Activated naive CD4-positive, alpha-beta T cell (primary cell): ENCODE measurements at places on chromosomes 1 and 21.

DNA sequence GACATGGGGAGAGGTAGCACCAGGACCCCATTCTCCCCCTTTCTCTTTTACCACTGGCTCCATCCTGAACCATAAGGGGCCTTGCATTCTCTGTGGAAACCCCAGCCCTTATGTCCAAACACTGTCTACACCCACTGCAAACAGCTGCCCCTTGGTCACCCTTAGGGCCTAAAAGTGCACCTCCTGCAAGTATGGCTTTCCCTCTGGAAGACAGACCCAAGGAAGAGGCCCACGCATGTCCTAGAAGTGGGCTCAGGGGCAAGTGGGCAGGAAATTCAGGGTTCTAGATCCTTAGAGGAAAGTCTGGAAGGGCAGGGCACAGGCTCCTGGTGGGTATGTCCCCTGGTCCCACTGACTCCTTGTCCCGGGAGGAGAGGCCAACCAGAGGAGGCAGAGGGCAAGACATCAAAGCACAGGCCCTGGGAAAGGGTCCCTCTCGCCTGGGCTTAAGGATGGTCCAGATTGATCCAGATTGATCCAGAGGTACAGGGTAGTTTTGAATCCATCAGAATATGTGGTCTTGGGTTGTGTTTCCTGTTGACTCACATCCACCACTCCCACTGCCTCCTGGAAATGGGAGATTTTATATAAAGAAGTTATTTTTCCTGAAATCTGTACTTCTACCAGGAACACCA lies 150.9 kb downstream of the GRIK3 start:
- no peak for DNase-seq

- DNase-seq = no peak
Measured at GRCh38 chr1:84598418-84598817, 24.2 kb upstream of the CTBS start.

- DNase-seq = no peak
Measured at GRCh38 chr1:53678507-53678906, 60.5 kb downstream of the GLIS1 start.

GRCh38 chr1:97906567-97907241 lies 14.1 kb downstream of the DPYD start:
- DNase-seq = no peak

DNA sequence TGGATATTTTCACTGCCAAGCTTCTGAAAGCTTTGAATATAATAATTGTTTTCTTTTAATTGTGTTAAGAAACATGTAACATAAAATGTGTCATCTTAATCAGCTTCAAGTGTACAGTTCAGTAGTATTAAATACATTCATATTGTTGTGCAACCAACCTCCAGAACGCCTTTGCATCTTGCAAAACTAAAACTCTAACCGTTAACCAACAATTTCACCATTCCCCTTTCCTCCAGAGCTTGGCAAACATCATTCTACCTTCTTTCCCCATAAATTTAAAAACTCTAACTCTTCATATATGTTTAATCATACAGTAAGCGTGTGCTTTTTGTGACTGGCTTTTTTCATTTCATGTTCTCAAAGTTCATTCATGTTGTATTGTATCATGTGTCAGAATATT lies 2.1 kb downstream of the MNDA start:
- DNase-seq = no peak

GRCh38 chr1:230321341-230321740 lies 104.8 kb downstream of the PGBD5 start:
- no peak for DNase-seq

- no peak for DNase-seq
Measured at GRCh38 chr1:30060738-30061137, 662.6 kb downstream of the MATN1 start.

GRCh38 chr1:208864366-208864965 lies 620.3 kb upstream of the PLXNA2 start:
- no peak for DNase-seq

DNA sequence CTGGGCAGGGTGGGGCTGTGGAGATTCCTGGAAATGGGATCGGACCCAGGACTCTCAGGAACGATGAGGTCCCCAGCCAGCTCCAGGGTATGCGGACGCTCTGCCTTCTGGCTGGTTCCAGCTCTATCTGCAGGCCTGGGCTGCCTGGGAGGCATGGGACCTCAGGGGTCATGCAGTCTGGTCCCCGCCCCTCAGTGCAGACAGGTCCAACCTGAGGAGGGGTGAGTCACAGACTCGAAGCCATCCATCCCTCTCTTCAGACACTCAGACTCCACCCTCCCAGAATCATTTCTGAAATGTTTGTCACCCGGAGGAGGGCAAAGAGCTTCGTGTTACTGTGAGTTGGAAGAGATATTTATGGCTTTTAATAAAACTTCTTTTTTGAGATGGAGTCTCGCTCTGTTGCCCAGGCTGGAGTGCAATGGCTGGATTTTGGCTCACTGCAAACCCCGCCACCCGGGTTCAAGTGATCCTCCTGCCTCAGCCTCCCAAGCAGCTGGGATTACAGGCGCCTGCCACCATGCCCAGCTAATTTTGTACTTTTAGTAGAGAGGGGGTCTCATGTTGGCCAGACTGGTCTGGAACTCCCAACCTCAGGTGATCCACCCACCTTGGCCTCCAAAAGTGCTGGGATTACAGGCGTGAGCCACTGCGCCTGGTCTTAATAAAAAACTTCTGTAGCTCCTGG lies 5.9 kb upstream of the MYOM3 start:
- no peak for DNase-seq

GRCh38 chr1:245306628-245307410 lies 152.0 kb downstream of the KIF26B start:
- no peak for DNase-seq

DNA sequence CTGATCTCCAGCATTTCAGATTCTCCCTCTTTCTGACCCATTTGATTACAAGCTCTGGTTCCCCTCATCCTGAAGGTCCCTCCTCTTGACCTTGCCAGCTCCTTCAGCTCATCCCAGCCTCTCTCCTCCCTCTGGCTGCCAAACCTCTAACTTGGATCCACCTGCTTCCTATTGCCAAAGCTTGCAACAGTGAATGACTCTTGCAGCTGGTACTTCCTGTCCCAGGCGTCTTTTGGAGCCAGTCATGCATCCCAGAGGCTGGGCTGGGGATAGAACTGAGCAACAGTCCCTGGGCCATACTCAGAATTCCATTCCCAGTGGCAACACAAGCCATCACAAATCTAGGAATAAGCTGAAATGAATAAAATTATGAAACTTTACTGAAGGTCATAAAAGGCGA lies 27.7 kb upstream of the SPOCD1 start:
- DNase-seq = no peak

DNA sequence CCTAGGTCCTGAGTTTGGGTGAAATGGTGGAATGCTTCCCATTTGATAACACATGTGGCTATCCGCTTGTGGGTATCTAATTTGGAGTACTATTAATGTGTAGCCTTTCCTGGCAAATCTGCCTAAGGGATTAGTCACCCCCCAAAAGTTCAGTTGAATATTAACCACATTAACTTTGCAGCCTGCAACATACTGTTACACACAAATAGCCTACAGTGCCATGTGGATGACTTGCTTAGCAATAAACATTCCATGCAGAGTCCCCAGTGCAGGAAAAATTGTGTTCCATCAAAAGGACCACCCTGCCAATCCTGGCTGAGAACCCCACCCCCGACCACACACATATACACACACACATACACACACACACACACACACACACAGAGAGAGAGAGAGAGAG lies 303.3 kb upstream of the ESRRG start:
- DNase-seq = no peak

GRCh38 chr1:219563568-219563967 lies 49.3 kb downstream of the ZC3H11B start:
- DNase-seq = no peak

DNA sequence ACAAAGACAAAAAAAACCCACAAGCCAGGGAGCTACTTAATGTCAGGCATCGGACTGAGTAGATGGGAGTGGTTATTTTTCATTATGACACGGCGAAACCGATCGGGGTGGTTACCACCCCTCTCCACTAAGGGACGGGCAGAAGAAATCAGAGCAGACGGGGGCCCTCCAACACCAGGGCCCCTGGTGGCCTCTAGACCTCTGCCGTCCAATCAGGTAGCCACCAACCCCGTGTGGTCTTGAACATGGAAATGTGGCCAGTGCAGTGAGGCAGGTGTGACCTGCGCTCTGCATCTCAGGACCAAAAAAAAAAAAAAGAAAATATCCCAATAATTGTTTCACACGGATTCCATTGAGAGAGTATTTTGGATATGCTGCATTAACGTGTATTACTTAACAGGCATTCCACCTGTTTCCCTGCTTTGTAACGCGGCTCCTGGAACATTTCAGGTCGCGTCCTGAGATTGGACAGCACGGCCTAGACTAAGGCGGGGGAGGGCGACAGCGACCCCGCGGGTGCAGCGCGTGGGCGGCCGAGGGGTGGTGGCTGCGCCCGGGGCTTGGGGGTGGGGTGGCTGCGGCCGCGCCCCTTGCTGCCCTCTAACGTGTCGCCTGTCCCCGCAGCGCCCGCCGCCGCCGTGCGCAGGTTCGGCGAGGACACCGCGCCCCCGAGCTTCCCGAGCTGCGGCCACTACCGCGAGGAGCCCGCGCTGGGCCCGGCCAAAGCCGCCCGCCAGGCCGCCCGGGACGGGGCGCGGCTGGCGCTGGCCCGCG lies 48.3 kb downstream of the SIM2 start:
- DNase-seq = no peak

- DNase-seq = no peak
Measured at GRCh38 chr1:89957107-89957506, 37.8 kb upstream of the ZNF326 start.

- DNase-seq = no peak
Measured at GRCh38 chr1:185860311-185860710, 126.1 kb downstream of the HMCN1 start.
